ENCODE measurements at places on chromosomes 5 and 9.

- no peak for DNase-seq
Measured at GRCh38 chr9:137188086-137188489, 272 bp downstream of the ANAPC2 start.

DNA sequence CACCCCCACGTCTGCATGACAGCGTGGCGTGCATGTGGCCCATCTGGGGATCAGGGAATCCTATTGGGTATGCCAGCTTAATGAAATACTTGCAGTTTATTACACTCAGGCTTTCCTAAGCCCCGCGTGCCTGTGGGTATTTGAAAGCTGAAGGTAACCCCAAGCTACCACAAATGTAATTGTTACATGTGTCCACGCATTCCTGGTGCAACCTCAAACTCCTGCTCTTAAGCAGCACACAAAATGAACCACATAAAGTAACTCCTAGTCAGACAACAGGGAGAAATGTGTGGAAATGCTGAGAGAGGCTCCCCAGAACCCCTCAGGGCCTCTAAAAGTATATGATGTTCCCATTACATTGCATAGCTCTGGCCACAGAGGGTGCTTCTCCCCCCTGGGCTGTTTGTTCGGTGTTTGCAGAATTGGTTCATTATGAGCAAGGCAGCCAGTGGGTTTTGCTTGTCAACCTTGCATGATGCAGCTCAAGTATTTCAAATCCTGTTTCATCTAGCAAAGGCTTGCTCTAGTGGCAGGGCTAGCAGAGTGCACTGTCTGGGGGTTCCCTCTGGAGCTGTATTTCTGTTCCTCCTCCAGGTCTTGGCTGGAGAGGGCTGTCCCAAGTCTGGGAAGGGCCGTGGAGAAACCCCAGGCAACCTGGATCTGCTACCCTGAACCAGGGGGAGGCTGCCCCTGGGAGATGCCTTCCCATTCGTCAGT, 1.8 kb upstream of the DCANP1 start:
- DNase-seq, result no peak

DNA sequence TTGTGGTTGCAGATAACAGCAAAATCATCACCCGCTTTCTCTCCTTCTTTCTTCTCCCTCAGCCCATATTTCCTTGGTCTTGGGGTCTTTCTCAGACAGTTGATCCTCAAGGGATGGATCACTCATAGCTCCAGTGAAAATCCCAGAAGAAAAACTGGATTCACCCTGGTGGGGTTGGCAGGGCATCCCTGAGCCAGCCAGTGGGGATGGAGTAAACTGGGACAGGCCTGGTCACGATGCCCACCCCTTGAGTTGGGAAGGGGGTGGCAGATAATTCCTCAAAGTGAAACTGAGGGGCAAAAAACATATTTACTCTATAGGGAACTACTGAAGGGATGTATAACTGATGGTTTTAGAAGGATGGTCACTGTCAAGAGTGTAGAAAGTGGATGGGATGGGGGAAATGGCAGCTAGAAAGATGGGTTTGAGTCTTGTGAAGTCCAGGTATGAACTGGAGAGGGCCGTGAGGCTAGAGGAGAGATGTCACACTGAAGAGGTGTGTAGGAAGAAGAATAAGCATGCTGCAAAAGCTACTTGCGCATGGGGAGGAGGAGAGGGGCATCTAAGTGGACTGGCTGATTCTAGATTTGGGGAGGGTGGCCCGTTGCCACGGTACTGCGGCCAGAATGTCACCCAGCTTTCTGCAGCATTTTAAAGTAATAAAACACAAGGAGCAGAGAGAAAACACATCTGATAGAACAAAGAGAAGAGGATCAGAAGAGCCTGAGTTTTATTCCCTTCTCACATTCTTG, 162.8 kb downstream of the PJA2 start:
- DNase-seq, result no peak

DNA sequence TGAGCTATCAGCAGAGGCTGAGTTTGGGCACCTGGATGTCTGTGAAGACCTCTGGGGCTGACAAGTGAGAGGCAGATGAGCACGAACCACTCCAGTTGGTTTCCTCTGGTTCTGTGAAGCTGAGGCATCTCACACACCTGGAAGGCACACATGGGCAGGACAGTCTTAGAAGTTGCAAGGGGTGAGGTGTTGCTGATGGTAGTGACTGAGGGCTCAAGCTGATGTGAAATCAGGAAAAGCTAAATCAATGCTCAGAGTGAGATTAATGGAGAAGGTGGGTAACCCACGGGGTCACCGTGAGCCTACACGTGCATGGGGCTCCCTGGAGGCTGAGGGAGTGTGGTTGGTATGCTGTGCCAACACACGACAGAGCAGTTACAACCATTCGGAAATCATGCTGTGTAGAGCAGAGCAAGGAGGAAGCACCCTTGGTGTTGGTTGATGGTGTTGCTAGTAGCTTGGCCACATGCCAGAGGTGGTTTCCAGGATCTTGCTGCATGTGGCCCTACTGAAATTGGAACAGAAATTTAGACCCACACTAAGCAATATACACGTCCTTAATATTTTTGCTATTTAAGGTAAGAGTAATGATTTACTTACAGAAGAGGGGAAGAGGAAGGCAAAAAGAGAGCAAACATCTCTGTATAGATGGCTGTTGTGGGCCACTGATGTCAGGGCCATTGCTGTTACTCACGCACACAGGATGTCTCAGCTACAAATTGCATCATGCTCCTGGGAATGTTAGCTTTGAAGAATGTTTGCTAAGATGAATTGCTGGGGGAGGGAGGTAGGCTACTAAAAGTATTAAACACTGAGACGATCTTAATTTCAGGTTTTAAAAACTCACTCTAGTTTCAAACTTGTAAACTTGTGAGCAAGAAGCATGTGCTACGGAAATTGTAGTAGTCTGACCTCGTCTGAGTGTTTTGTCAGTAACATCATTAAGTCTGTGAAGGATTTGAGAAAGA, 170.5 kb downstream of the ARHGEF28 start:
- DNase-seq, result no peak

DNA sequence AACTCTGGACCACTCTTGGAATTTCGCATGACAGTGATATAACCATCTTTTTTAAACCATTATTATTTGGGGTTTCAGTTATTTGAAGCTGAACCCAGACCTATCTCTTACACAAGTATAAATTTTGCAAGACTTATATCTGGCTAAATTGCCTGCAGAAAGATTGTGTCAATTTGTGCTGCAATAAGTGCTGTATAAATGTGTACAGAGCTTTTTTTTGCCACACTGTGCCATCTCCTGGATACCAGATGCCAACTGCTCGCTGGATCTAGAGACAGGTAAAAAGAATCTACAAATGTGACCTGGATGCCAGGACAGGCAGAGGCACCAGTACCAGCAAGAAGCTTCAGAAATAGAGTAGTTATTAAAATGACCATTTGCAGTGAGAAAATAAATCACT, 25.9 kb upstream of the TTC39B start:
- no peak for DNase-seq

GRCh38 chr5:177311392-177311722, 341 bp downstream of the MXD3 start:
- no peak for DNase-seq

GRCh38 chr5:84634256-84634655, 249.6 kb upstream of the EDIL3 start:
- no peak for DNase-seq

- no peak for DNase-seq
Measured at GRCh38 chr9:108058135-108058814, 568.7 kb upstream of the KLF4 start.

GRCh38 chr5:59832577-59833301, 60.8 kb downstream of the PDE4D start:
- DNase-seq, result no peak

DNA sequence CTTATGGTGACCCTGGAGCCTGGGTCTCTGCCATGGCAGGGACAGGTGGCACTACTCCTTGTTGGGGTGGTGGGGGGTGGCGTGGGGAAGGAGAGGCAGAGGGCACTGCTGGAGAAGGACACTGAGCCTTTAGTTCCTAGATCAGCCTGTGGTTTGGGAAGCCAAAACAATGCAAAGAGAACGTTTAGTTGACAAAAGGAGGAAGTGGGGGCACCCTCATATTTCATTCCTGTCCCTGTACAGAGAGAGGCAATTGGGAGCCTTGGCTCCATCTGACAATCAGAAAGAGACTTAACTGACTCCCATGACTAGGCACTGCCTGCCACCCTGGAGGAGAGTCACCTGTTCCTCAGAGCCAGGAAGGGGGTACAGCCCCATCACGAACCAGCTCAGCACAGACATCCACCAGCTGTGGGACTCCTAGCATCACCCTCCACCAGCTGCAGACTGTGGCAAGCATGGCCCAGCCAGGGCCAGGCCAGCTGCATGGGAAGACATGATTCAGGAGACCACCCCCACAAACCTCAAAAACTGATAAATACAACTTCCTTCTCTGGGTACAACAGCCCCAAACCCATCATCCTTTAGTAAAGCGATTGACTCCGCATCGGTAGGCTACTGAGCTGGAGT, 257.5 kb downstream of the HSPA4 start:
- DNase-seq, result no peak

GRCh38 chr5:177982956-177983355, 13.1 kb downstream of the PROP1 start:
- DNase-seq, result no peak

DNA sequence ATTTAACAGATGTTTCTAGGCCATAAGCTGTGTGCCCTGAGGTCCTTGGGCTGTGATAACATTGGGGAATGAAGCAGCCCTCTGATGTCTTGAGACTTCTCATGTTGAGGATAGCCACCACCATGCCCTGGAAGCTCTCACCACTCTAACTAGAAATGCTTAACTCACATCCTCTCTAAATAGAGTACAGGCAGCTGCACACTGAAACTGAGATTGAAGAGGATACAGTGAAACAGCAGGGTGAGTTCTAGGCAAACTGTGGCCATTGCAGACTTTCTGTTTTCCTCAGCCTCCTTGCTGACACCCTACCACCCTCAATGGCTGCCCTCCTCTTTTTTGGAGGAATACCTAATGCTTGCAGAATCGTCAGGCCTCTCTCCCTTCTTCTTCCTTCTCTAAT, 22.4 kb downstream of the UTP15 start:
- DNase-seq, result no peak

DNA sequence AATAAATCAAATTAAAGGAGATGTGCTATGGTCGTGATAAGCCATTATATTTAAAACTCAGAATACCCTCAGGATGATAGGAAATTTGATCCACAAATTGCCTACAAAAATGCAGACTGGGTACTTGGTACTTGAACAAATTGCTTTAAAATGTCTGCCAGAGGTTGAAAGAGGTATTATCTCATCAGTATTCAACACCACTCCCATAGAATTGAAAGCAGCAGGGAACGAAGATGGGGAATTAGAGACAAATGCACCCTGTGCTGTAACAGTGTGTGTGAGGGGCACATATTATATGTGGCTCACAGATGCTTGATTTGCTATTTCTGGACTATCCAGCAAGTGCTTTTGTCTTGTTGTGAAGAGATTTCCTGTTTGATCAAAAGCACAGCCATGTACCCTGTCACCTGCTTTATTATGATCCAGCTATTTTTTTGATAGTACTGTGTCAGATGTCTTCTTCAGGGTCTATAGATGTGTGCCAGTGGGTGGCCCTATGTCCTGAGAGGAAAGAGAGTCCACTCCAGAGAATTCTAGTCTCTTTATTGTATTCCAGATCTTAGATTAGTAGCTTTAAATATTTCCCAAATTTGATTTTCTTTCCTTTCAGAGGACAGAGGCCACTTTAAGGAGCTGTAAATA, 120.1 kb downstream of the XRCC4 start:
- DNase-seq, result no peak

- no peak for DNase-seq
Measured at GRCh38 chr9:109252291-109252690, 68.6 kb downstream of the EPB41L4B start.

GRCh38 chr5:53246042-53246836, 136.7 kb upstream of the MOCS2 start:
- DNase-seq, result no peak

DNA sequence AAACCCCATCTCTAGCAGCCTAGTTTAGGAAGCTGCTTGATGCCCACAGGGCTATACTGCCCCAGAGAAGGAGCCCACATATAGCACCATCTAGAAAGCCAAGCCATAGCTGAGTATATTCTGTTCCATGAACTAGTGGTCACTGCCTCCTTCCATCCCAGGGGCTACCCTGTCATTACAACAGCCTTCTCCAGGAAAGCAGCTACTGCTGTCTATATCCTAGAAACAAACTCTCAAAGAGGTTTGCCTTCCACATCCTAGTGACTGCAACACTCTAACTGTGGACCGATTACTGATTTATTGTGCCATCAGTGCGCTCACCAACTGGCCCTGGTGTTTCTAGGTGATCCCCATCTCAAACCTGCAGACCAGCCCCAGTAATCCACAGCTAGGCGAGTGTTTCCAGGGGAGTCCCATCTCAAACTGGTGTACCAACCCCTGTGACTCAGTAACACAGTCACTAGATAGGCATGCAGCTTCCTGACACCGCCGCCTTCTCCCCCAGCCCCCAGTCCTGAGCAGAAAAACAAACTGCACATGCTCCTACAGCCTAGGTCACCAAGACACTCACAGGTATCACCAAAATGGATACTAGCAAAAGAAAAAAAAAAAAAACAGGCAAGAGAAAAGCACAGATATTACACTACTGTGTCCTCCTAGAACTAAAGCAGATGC, 14.8 kb downstream of the SPTLC1 start:
- DNase-seq, result no peak

GRCh38 chr9:26181836-26182235, 503.6 kb upstream of the TUSC1 start:
- no peak for DNase-seq

- DNase-seq, result no peak
Measured at GRCh38 chr9:88458716-88459465, 70.6 kb downstream of the SPIN1 start.

GRCh38 chr5:96459313-96460121, 26.5 kb upstream of the PCSK1 start:
- DNase-seq, result no peak

- DNase-seq, result no peak
Measured at GRCh38 chr9:125049212-125050049, 93.9 kb downstream of the SCAI start.

DNA sequence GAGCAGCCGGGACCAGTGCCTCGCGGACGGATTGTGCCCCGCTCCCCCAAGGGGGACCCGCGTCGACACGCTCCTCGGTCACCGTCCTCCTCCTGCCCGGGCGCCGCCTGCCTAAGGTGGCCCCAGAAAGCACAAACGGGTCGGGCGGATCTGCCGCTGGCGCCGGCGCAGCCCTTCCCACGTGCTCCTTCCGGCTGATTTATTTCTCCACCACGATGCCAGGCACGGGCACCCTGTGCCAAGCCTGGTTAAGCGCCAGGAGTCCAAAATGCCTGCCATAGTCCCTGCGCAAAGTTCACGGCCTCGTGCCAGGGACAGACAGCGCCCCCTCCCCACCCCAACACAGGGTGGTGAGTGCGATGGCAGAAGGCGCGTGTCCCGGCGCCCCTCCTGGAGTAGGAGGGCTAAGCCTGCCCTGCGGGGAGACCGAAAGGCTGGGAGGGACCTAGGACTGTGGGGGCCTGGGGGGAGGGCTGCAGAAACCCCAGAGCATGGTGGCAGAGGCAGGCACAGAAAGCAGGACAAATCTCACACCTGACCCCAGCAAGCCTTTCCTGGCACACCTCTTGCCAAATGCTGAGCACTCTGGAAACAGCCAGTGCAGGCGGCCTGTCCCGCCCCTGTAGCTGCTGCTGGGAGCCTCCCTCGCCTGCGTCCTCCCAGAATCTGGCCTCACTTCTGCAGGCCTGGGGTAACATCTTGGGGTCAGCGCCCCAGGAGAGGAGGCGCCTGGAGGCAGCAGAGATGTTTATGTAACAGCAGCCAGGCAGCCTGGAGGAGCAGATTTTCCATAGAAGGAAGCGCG, 1.1 kb upstream of the NOTCH1 start:
- peak; percentile 55 for DNase-seq

- DNase-seq, result no peak
Measured at GRCh38 chr9:81530310-81530810, 159.0 kb downstream of the TLE1 start.

- DNase-seq, result peak; percentile 11
Measured at GRCh38 chr9:72476617-72477437, 44.6 kb upstream of the TMC1 start.
